ENCODE measurements at places on chromosomes 12 and 14. TPM values are rescaled to one million over a fixed set of nuclear protein-coding genes. Genes with fewer than 3 reads are reported as not detected.

The TCL1A gene
- 1.0 TPM for polyA plus RNA-seq

The C14orf39 gene
- 1.0 TPM for polyA plus RNA-seq

The WSB2 gene
- polyA plus RNA-seq, result 53.0 TPM

The SMIM41 gene
- polyA plus RNA-seq, result 0.65 TPM

The TPH2 gene
- polyA plus RNA-seq, result not detected
